Occipital lobe (tissue), 3 donors: ENCODE measurements at places on chromosomes 6 and 20. TPM values are rescaled to one million over a fixed set of nuclear protein-coding genes. Genes with fewer than 3 reads are reported as not detected.

The SNRPB gene
- total RNA-seq, result 43.5 TPM

The IL17F gene
- total RNA-seq, result not detected

The HLA-C gene
- 28.1 TPM for total RNA-seq

The BPIFB2 gene
- total RNA-seq, result 0.31 TPM

The MLIP gene
- 8.6 TPM for total RNA-seq

The TFAP2A gene
- total RNA-seq, result not detected

The NRN1 gene
- total RNA-seq, result 17.9 TPM

The SPATS1 gene
- 0.62 TPM for total RNA-seq

The PGBD1 gene
- 17.0 TPM for total RNA-seq

The NNAT gene
- total RNA-seq, result 251 TPM

The SAMD5 gene
- 17.6 TPM for total RNA-seq

The LZTS3 gene
- total RNA-seq, result 12.0 TPM

The KIF6 gene
- total RNA-seq, result 3.3 TPM

The MOXD1 gene
- total RNA-seq, result 18.6 TPM

The RARS2 gene
- 40.4 TPM for total RNA-seq

The SMPDL3A gene
- total RNA-seq, result 20.4 TPM

The ZBTB12 gene
- 25.6 TPM for total RNA-seq

The C6orf118 gene
- total RNA-seq, result 6.6 TPM

The MEI4 gene
- 0.47 TPM for total RNA-seq

The C20orf202 gene
- 0.16 TPM for total RNA-seq

The TULP1 gene
- 0.47 TPM for total RNA-seq
